NCI-H2081 treated with DMSO at 0.1 percent for 48 hours (cell line): ENCODE measurements at places on chromosomes 16 and 17.
A peak's percentile ranks its signal among the peaks of the same experiment; 100 is the strongest.

GRCh38 chr16:88505405-88506082, 52.5 kb downstream of the ZFPM1 start:
- DNase-seq, result no peak

- peak; percentile 70 for DNase-seq
Measured at GRCh38 chr17:49997773-49998703, 3.0 kb upstream of the DLX3 start.

GRCh38 chr17:9232591-9233270, 211.4 kb downstream of the NTN1 start:
- no peak for DNase-seq

GRCh38 chr17:5840811-5841446, 229.2 kb upstream of the WSCD1 start:
- DNase-seq, result no peak

DNA sequence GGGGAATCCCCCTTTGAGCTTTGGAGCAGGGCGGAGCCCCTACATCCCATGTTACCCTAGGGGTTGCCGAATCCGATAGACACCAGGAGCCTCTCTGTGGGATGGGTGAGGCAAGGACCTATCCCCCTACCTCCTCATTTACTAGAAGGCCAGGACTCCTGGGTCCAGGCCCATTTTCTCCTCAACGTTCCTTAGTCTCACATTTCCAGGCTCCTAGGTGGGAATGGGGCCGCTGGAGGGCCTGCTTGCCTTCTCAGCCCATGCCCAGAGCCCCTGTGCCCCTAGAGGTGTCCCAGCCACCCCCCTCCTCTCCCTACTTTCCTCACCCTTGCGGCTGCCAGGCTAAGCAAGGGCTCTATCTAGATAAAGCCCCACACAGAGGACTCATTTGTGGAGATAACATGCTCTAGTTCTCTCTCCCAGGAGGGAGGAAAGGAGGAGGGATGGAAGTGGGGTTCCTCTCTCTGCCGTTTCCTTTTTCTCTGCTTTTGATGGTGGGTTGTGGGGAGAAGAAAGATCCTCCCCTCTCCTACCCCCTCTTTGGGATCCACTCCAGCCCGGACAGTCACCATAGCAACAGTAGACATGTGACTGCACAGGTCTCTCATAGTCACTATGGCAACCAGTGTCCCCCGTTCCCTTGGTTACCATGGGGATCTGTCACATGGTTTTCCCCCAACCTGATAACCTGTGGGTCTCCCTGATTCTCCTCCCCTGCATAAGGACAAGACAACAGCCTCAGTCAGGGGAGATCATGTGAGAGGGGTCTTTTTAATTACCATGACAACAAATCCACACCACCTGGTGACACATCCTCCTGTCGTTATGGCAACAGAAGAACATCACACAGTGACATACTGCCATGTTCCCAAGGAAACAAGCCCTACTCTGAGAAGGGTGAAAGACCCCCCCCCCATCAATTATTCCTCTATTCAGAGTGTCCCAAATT, 5.2 kb downstream of the CACNA1G start:
- DNase-seq, result no peak
